ENCODE measurements at places on chromosomes 11 and 22.

GRCh38 chr11:27694992-27695391 is 5.3 kb downstream of the BDNF start:
- no peak for DNase-seq

DNA sequence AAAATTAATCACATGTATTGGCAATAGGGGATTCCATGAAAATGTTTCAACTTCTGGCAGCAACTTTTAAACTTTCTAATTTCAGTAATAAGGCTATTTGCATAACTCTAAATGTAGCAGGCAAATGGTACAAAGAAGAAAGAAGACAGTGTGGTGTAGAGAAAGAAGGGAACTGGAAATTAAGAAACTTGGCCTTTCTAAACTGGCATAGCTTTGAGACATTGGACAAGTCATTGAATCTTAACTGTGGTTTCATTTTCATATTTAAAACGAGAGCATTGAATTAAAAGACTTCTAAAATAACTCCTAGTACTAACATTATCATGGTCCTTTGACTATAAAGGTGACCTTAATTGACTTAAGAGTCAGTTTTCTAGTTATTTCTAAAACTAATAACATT is 125.0 kb downstream of the UVRAG start:
- DNase-seq: no peak

DNA sequence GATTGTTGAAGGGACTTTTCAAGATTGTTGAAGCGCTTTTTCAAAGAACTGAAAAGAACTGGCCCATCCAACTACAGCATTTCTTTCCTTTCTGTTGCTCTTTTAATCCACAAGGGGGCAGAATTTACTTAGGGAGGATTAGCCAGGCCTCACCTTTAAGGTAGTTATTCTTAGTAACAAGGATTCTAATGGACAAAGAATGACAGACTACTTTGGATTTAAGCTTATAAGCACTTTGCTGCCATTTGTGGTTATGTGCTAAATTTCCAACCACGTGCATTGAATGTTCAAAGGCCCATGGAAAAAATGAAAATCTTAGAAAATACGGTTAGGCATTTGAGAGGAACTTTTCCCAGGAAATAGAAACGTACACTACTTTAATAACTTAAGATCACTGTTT is 49.5 kb upstream of the HSPA8 start:
- DNase-seq: peak; percentile 41

GRCh38 chr22:47162865-47163264 is 400.4 kb downstream of the TBC1D22A start:
- no peak for DNase-seq

DNA sequence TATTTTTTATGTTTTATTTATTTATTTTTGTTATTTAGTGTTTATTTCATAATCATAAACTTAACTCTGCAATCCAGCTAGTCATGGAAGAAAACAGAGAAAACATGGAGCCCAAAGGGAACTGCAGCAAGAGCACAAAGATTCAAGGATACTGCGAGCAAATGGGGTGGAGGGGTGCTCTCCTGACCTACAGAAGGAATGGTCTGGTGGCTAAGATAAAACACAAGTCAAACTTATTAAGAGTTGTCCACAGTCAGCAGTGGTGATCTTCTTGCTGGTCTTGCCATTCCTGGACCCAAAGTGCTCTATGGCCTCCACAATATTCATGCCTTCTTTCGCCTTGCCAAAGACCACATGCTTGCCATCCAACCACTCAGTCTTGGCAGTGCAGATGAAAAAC is 36.7 kb downstream of the STIM1 start:
- DNase-seq: no peak

DNA sequence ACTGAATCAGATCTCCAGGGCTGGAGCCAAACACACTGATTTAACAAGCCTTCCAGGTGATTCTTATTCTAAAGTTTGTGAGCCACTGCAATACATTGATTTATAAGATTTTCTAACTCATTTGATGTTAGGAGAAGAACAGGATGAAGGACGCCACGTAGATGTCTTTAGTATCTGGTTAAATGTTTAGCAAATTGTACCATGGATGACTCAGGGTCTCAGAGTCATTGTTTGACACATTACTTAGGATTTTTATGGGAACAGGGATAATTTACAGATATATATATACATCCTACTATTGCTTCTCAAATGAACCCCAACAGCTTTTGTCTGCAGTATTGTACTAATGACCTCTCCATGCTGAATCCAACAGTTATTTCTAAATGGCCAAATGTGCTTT is 143.1 kb upstream of the DDI1 start:
- no peak for DNase-seq

DNA sequence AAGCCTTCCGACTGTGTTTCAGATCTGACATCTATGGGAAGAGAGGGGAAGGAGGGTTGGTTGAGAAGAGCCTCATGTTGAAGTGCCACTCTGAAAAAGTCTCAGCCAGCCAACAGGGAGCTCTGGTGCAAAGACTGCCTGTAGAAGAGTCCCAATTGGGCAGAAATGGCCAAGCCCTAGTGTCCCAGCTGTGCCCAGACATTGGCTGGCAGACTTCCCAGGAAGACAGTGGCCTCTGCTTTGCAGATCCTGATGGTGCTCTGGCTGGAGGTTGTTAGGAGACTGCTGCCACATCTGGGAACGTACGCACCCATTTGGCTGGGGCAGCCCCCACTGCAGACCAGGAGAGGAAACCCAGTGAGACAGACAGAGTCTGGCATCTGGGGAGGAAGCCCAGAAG is 3.2 kb upstream of the PLA2G3 start:
- no peak for DNase-seq

- no peak for DNase-seq
These were observed 3.7 kb downstream of the SMIM35 start for GRCh38 chr11:118082880-118083552.

DNA sequence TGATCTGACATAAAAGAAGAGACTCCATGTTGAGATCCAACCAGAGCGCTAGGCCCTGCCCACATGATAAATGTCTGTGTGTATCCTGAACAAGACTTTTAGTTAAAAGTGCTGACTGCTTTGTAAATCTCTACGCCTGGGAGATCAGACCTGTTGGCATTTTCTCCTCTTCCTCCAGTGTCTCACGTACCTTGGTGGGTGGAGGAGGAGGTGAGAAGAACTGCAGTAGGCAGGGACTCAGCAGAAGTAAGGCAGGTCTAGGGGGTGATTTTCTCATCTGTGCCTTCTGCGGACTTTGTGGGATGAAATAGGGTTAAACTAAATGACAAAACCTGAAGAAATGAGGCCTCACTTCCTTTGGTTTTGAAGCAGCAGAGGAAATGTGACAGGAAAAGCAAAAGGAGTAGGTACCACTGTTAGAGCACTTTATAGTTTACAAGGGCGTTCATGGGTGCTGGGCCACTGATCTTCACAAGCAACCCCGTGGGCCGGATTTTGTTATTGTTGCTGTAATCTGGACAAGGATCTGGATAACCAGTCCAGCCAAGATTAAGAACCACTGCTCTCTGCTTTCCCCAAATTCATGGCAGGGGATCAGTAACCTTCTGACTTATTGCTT is 36.7 kb upstream of the PLET1 start:
- no peak for DNase-seq

DNA sequence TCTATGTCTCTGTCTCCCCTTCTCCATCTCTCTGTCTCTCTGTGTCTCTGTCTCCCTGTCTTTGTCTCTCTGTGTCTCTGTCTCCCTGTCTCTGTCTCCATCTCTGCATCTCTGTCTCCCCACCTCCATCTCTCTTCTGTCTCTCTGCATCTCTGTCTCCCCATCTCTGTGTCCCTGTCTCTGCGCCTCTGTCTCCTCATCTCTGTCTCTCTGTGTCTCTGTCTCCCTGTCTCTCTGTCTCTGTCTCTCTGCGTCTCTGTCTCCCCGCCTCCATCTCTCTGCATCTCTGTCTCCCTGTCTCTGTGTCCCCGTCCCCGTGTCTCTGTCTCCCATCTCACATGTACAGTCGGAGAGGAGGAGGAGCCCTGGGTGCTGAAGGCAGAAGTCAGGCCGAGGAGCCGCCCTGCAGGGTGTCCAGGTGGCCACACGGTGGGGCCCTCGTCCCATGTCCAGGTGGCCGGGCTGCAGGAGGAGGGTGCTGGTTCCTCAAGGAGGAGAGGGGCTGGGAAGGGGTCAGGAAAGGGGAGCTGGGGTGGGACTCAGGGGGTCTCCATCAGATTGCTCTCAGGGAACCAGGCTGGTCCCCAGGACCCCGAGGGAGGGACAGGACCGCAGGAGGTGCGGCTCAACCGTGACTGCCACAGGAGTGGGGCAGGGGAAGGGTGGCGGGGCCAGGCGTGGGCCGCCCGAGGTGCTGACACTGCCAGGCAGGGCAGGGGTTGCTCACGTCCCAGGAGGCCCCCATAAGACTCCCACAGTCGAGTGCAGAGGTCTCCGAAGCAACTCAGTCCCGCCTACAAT is 25.6 kb upstream of the TH start:
- peak; percentile 85 for DNase-seq

DNA sequence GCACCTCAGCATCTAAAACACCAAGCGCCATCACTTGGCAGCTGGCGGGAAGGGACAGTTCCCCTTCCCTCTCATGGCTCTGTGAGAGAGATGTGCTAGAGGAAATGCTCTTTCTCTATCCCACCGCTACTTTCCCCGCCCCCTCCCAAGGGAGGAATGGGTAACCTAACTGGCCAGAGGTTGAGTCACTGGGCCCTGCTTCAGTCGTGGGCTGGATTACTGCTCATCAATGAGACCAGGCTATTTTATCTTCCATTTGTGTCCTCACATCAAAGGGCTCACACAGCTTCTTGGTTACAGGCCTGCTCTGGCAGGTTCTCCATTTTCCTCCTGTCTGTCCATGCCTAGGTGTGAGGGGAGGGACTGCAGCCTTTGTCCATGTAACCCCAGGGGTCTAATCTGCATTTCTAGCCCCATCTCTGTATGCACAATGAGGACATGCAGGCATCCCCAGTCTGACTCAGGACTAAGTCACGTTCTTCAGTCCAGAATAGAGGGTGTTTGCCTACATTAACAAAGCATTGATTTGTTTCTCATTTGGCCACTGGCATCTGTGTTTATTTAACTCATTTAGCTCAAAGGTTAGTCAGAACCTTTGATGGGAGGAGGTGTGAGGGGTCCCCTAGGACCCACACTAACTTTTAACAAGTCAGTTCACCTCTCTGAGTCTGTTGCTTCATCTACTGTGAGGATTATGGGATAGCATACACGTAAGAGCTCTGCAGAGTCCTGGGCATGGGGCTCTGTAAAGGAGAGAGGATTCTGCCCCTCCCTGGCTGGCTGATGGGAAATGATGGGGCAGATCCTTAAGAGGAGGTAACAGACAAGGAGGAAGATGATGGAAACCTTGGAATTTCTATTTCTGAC is 99.1 kb downstream of the XRRA1 start:
- DNase-seq: no peak

DNA sequence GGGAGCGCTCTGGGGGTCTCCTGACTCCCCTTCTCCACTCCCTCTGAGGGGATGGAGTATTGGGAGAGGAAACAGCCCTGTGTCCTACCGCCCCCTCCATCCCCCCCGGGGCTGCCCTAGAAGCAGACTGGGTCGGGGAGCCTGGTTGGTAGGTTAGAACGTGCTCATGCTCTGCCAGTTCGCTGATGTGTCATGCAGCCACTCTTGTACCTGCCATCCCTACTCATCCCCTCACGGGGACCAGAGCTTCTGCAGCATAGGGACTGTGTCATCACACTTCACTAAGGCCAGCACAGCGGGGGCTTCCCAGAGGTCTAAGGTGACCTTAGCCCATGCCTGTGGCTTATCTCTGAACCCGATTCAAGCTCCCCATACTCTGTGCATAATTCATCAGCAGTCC is 4.7 kb downstream of the KCNJ1 start:
- DNase-seq: no peak

- DNase-seq: peak; percentile 51
These were observed 191.5 kb downstream of the CEP164 start for GRCh38 chr11:117519170-117519569.

- DNase-seq: no peak
These were observed 240.5 kb upstream of the FAT3 start for GRCh38 chr11:91984033-91984584.

DNA sequence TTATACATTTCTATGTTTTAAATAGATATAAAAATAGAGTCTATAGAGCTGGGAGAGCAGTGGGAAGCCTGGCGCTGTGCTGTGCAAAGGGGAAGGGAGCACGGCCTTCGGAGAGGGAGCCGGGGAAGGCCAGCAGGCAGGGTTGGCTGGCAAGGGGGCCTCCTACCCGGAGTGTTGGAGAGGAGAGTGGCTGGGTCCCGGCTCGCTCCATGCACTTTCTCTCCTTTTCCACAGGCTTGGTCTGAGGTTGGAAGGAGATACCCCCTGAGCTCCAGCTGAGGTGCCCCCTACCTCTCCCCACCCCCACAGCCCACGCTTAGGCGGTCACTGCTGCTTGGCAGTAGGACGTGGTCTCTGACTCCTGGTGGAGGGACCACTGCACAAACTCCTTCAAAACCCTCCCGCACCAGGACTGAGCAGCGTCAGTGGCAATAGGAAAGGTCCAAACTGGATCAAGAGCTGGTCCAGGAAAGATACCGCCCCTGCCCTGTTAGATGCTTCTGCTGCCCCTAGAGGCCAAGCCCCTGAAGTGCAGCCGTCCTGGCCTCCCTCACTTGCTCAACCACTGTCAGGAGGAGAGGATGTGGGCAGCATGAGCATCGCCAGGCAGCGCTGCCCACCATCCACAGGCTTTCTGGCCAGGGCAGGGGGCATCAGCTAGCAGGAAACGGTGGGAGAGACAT is 52.9 kb downstream of the SYT13 start:
- DNase-seq: peak; percentile 20

DNA sequence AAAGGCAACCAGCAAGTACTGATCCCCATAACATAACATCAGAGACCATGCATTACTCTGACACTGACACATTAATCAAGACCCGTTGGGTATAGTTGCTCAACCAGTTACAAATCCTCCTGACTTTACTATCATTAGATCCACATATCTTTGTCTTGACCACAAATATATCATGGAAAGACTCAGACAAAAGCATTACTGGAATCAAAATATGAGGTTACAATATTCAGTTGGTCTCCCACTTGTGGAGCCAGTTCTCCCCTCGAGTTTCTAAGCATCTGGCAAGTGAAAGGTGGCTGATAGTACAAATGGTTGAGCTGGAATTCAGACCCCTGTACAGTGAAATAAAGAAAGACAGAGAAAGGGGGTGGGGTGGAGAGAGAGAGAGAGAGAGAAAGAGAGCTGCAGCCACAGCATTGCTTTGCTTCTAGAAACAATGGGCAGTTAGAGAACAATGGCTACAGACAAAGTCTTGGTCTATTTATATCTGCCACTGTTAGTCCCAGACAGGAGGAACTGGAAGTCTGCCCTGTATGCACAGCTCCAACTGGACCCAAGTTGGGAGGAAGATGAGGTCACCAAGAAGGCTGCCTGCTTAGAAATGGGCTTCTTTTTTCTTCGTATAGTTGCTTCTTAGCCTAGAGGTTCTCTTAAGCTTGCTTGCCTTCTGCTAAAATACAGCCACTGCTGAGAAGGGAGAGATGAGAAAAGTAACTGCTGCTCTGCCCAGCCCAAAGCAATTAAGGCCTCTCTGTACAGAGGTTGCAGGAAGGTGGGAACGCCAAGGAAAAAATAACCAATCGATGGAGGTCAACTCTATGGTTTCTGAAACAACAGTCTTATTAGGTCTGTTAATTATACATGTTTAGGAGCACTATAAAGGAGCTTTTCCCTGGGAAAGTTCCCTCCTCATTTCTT is 85.5 kb downstream of the ETS1 start:
- no peak for DNase-seq
